ENCODE measurements at places on chromosomes 4 and X.

DNA sequence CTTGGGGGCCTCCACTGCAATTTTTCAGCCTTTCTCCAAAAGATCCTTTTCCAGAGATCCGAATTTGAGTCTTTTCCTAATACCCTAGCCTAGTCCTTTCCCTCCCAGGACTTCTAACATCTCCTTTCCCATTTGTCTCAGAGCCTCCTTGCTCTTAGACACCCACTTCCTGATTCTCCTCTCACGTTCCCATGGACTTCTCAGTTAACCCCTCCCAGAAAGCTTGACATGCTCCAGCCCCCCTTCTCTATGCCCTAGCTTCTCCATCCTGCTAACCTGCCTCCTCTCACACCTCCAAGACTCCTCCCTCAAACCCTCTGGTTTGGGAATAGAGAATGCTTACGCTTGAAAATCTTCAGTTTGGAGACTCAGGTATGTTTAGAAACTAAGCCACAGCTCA, 2.5 kb downstream of the UBA1 start:
- no peak for DNase-seq

DNA sequence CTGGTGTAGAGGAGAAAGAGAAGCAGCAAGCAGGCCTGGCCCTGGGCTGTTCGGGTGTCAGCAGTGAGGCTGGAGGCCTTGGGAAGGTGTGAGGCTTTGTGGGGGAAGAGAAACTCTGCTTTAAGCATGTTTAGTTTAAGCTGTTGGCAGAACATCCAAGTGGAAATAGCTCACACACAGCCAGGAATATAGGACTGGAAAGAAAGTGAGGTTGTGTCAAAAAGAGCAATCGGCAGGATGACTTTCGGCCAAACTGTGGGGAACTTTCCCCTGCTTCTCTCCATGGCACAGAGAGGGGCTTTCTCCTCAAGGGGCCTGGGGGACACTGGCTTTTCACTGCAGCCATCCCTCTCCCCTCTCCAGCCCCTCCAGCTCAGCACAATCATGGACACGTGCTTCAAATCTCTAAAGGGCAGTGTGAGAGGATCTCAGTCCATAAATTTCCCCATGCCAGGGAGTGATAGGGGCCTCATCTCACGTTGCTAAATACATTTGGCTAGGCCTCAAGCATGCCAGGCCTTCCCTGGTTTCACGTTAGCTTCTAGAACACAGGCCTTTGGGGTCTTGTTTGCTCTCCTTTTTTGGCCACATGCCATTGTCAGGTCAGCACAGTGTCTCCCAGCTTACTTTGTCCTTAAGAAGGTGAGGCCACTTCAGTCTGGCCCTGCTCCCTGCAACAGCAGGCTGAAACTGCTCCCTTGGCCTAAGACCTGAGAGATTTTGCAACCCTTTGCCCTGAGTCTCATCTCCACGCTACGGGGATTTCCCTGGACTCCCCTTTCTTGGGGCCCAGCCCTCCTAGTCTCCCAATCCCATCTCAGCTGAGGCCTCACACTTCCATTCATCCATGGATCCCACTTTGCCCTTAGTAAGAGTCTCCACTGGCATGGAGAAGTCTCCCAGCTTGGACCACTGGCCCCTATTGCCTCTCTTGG, 8.3 kb upstream of the CITED1 start:
- DNase-seq, result no peak

DNA sequence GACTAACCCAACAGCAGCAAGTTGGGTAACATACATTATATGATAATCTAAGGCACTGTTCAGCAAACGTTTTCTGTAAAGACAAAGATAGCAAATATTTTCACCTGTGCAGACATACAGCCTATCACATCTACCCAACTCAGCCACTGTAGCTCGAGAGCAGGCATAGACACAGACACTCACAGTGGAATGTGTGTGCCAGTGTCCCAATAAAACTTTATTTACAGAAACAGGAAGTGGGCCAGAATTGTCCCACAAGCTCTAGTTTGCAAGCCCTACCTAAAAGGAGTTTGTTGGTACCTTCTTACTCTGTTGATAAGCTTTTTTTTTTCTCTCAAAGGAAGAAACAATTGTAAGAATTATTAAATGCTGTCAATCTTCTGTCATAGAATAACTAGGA, 11.9 kb upstream of the FAM9A start:
- no peak for DNase-seq

- DNase-seq, result no peak
Observed at GRCh38 chrX:44063606-44064005, 90.4 kb upstream of the NDP start.

- DNase-seq, result no peak
Observed at GRCh38 chrX:102835504-102836146, 101.4 kb upstream of the RAB40AL start.

DNA sequence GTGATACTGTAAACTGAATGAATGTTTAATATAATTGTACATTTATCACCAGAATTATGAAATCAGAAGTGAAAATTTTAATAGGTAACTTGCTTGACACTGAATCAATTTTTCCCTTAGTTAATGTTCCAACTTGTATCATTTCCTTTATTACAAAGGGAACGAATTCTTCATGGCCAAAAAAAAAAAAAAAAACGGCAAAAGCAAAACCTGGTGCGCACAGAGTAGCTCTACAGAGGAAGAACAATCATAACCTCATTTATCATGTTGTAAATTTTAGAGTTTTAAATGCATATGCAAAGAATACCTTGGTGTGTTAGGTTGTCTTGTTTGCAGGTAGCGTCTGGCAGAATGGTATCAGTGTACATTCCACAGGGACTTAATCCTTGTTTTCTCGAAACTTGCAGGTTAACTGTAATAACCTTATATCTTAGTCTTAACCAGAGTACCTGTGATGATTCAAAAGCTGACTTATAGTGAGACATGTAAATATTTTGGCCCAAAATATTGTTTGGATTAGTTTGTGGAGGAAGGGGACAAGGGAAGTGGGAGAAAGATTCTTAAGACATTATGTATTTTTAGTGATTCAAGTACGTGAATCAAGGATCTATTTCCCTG, 70.0 kb downstream of the NPNT start:
- DNase-seq, result no peak

- no peak for DNase-seq
Observed at GRCh38 chrX:142671036-142671435, 354.7 kb upstream of the SPANXN4 start.

Measured in stimulated activated naive CD4-positive, alpha-beta T cell treated with Interleukin-2 at 50 U/mL for 16 hours (primary cell).